ENCODE measurements at places on chromosomes 2 and 18.

- no peak for DNase-seq
These were observed 191.4 kb downstream of the LDLRAD4 start for GRCh38 chr18:13409997-13410396.

DNA sequence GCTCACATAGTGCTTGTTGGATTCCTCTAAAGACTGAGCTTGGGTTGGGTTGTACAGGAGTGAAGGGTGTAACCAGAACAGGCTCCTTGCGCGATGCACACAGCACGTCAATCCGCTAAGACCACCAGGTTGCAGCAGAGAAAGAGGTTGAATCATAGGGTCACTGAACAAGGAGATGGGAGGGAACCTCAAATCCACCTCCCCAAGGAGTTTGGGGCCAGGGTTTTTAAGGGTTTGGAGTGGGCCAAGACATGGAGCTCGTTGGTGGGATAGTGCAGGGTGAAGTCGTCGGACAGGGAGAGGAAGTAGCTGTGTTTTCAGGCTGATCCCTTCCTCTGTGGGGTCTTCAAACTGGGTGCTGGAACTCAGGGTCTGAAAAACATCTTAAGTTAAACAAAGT, 20.8 kb upstream of the MTCL1 start:
- no peak for DNase-seq

GRCh38 chr2:167924556-167924955, 322.8 kb downstream of the STK39 start:
- DNase-seq, result no peak

- DNase-seq, result no peak
These were observed 311.9 kb upstream of the NT5C1B start for GRCh38 chr2:18901242-18901641.

GRCh38 chr2:182247831-182248230, 179.0 kb downstream of the PDE1A start:
- DNase-seq, result no peak

GRCh38 chr2:138446043-138446442, 55.5 kb upstream of the SPOPL start:
- DNase-seq, result no peak

DNA sequence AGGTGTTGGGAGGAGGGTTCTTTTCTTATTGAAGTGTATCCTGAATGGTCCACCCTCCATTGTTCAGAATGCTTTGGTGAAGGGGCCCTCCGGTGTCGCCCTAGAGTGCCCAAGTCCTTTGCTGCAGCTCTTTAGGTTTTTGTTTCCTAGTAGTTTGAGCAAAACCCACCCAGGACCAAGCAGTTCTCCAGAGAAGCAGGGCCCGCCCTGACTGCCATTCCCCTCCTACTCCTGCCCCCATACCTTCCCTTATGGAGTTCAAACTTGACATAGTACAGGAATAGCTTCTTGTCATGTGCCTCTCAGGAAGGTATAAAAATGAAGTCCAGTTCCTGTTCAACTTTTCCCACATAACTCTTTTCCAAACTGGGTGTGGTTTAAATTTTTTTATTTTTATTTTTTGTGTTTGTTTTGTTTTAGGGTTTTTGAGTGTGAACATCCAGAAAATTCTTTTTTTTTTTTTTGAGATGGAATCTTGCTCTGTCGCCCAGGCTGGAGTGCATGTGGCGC, 5.6 kb downstream of the MERTK start:
- no peak for DNase-seq

- DNase-seq, result no peak
These were observed 76.5 kb downstream of the SOCS6 start for GRCh38 chr18:70365361-70365760.

DNA sequence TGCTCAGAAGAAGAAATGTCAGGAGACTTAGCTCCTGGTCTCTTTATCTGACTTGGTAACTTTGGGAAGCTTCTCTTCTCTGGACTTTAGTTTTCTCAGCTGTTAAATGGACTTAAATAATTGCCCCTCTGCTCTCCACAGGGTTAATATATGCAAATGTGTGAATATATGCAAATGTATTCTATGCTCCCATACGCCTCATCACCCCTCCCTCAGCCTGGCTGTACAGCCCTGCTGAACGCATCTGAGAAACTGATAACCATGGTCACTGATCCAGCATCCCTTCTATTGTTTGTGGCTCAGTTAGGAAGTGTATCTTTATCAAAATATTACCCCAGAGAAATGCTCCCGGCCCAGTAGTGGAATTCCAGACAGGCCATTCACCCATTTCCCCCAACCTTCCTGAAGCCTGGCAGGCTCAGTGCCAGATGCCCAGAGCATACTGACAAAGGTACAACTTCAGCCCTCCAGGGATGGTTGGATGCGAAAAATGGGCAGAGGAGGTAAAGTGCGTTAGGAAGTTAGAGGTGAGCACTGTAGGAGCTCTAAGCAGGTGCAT, 103.4 kb downstream of the DYSF start:
- no peak for DNase-seq

GRCh38 chr2:212667751-212668316, 129.2 kb upstream of the ERBB4 start:
- DNase-seq, result no peak

GRCh38 chr2:98975611-98976010, 39.6 kb upstream of the CRACDL start:
- no peak for DNase-seq

DNA sequence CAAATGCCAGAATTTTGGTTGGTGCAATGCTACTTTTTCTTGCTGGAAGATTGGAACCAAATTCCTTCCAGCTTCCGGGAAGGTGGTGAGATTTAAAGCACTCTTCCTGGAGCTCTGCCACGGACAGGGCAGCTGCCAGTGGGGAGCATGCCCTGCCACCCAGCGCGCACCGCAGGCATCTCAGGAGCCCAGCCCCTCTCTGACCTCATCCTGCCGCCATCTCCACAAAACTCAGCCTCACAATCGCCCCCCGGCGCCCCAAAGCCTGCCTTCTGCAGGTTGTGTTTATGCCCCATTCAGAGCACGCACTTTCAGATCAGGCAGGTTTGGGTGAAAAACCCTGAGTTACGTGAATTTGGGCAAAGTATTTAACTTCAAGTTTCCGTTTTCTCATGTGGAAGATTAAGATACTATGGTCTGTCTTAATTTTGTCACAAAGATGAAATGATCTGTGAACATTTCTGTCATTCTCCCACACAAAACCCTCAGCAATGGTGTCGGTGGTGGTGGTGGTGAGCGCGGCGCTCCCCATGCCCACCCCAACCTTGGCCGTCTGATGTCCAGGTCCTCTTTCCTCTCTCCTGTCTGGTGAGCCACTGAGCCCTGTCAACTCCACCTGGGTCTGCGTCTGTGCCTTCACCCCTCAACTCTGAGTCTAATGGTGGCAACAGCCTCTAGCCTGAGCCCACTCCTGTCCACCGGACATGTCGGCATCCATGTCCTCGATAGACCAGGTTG, 282.8 kb upstream of the SALL3 start:
- no peak for DNase-seq

DNA sequence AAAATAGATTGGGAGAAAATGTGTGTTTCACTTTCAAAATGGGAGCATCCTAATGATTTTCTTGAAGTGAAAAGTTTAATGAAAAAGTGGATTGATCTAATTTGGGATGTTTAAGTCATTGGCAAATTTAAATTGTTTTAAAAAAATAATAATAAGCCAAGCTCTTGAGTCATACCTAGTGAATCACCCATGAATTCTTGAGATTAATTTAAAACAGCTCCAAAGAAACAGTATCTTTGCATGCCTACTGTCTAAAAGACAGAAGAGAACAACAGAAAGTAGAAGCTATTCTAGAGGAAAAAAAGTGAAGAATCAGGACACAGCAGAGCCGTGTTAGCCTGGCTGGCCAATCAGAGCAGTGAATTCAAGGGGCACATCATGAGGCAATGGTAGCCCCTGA, 7.7 kb downstream of the ACVR1C start:
- DNase-seq, result no peak

GRCh38 chr2:12651641-12652040, 65.1 kb upstream of the TRIB2 start:
- DNase-seq, result no peak

DNA sequence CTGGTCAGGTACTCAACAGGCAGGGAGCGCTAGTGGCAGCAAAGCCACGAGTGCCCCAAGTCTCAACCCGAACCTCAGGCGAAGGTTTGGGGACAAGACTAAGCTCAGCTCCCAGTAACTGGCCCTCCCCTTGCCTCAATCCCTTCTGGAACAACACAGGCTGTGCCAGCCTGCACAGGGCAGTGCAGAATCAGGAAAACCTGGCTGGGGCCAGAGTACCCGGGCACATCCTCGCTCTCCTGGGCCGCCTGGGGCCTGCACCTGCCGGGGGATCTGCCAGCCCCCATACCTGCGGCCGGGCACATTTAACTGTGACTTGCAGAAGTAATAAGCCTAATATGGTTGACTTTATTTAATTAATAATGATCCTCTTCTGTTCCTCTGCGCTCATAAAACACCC, 60.6 kb downstream of the GBX2 start:
- no peak for DNase-seq

DNA sequence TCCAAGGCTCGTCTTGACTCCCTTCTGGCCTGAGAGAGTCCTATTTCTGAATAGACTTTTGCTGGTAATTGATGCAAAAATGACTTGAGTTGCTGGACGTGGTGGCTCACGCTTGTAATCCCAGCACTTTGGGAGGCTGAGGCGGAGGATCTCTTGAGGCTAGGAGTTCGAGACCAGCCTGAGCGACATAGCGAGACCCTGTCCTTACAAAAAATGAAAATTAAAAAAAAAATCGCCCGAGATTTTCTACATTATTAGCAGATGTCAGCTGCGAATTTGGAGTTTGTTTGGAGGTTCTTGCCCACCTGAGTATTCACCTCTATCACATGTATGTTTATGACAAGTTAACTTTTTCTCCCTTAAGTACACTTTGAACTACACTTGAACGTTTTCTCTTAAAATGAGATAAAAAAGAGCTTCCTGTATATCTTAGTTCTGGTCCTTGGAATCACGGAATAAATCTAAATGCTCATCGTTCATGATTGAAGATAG, 471 bp upstream of the C2orf42 start:
- DNase-seq, result no peak

DNA sequence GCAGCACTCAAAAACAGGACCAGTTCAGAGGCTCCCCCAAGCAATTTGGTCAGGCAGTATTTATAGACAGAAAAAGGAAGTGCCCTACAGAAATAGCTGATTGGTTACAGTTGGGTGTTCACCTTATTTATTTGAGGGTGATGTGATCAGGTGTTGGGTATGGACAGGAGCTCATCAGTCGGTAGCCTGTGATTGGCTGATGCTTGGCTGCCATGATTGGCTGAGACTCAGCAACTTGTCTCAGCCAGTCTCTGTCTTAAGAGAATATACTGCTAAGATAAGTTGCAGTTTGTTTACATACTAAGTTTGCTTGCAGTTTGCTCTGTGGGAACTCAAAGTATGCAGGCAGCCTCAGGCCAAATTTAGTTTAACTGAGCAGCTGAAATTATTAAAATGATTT, 9.4 kb downstream of the ABCG8 start:
- no peak for DNase-seq

DNA sequence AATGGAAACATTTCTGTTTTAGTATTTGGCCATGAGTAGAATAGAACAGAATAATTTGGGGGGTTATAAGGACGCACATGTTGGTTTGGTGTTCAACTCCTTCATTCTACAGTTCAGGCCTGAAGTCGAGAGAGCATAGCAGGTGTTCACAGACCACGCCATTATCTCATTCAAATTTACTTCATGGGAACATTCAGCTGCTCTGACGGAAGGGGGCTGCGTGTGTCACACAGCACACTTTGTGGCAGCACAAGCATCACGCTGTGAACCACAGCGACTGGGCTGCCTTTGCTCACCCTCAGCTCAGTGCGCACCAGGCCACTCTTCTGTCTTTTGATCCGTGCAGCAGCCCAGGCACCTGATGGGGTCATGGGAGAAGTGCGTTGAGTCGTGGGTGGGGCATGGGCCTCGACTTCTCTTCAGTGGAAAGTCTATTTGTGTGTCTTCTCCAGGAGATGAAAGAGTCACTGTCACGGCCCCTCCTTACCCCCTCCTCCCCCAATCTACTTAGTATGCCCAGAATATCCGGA, 348.6 kb upstream of the SALL3 start:
- no peak for DNase-seq

- no peak for DNase-seq
These were observed 86.1 kb downstream of the CACNB4 start for GRCh38 chr2:152012697-152013096.

GRCh38 chr18:24988253-24988840, 363.6 kb downstream of the ZNF521 start:
- DNase-seq, result no peak

DNA sequence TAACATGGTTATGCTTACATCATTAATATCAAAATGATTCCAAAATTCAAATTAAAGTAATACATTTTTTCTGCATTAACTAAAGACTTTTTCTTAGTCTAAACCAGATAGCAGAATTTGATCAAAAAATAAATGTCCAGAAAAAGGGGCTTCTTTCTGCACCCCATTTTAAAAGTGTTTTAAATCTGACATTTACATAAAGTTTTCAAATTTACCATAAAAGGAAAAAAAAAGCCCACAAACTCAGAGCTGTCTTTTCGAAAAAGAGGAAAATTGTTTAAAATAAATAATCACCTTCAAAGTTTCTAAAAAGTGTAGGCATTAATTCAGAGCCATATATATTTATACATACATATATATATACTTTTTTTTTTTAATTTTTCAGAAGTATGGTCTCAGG, 1.5 kb downstream of the FASTKD1 start:
- DNase-seq, result no peak

DNA sequence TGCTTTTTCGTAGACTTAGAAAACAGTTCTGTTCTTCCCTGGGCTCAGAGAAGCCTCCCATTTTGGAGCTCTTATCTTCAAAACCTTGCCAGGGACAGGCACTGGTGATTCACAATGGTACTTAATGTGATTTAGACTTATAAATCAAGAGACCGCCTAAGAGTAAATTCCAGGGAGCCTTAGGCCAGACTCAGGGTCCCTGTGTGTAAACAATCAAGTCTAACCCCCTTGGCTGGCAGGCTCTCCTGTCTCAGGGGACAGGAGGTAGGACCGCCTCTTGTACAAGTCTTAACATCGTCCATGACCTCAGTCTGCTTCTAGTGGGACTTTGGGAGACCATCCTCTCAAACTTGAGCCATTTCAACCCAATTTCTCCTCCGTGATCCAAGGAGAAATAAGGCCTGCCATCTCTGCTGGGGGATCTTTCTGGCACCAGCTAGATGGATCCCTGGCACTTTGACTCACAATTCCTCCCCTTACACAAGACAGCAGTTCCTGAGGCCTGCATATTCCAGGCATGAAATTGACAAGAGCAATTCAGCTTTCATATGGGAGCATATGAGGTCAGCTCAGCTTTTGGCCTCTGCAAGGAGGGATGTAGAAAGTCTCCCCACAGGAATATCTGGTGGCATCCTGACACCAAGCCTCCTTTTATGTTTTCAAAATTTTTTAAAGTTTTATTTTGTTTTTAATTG, 487.0 kb downstream of the TNS1 start:
- no peak for DNase-seq

- DNase-seq, result no peak
These were observed 67.2 kb upstream of the SMAD7 start for GRCh38 chr18:49017813-49018553.
